CD14-positive monocyte (primary cell): ENCODE measurements at places on chromosomes 16 and 17.

- no peak for DNase-seq
Observed at GRCh38 chr17:1583556-1583955, 21.0 kb upstream of the PITPNA start.

DNA sequence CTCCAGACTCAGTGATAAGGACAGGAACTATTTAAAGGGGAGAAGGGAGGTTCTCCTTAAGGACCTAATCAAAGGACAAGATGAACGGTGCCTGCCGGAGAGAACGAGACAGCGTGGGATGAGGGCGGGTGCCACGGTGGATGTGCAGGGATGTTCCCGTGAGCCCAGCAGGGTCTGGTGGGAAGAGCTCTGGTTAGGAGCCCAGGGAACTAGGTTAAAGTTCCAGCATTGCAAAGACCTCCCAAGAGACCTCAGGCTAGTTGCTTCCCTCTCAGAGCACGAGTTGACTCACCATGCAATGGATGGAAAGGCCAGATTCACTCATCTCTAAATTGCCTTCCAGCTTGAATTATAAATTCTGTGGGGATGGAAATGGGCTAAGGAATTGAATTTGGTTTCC is 14.7 kb downstream of the CCR7 start:
- no peak for DNase-seq

GRCh38 chr16:83737729-83738354 is 69.9 kb upstream of the HSBP1 start:
- no peak for DNase-seq

GRCh38 chr17:28030386-28030785 is 12.1 kb upstream of the NLK start:
- DNase-seq, result no peak

- no peak for DNase-seq
Observed at GRCh38 chr17:63790057-63790456, 16.1 kb downstream of the DDX42 start.

- no peak for DNase-seq
Observed at GRCh38 chr17:38454532-38454931, 26.3 kb downstream of the ARHGAP23 start.

GRCh38 chr17:27572665-27573064 is 58.3 kb upstream of the LGALS9 start:
- no peak for DNase-seq

- DNase-seq, result no peak
Observed at GRCh38 chr16:86052115-86052670, 153.2 kb downstream of the IRF8 start.

GRCh38 chr16:89170346-89171215 is 967 bp upstream of the CDH15 start:
- no peak for DNase-seq

GRCh38 chr17:75048249-75048878 is 1.3 kb downstream of the KCTD2 start:
- peak; percentile 10 for DNase-seq

GRCh38 chr17:14307560-14308024 is 6.7 kb downstream of the HS3ST3B1 start:
- DNase-seq, result no peak

DNA sequence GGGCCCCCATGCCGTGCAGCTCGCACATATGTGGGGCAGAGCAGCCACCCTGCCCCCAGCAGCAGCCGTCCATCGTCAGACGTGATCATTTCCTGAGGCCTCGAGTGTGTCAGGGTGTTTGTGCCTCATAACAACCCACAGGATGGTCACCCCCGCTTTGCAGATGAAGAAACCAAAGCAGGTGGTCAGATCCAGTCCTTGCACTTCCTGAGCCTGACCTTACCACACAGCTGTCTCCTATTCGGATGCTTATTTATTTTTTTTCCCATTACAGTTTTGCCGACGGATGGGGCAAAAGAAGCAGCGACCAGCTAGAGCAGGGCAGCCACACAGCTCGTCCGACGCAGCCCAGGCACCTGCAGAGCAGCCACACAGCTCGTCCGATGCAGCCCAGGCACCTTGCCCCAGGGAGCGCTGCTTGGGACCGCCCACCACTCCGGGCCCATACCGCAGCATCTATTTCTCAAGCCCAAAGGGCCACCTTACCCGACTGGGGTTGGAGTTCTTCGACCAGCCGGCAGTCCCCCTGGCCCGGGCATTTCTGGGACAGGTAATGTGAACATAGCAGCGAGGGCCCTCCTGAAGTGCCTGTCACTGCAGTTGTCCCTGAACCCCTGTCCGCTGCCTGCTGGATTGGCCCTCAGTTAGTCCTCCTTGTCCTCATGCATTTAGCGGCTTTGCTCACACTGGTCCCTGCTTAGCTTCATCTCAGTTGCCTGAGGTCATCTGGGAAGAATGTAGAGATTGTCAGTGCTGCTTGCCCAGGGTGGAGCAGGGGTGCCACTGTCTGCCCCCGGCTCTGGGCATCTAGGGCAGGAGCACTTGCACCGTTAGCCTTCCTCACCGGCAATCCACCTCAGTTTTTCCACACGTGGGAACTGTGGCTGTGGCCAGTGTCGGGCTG is 1.4 kb downstream of the MPG start:
- DNase-seq, result no peak

DNA sequence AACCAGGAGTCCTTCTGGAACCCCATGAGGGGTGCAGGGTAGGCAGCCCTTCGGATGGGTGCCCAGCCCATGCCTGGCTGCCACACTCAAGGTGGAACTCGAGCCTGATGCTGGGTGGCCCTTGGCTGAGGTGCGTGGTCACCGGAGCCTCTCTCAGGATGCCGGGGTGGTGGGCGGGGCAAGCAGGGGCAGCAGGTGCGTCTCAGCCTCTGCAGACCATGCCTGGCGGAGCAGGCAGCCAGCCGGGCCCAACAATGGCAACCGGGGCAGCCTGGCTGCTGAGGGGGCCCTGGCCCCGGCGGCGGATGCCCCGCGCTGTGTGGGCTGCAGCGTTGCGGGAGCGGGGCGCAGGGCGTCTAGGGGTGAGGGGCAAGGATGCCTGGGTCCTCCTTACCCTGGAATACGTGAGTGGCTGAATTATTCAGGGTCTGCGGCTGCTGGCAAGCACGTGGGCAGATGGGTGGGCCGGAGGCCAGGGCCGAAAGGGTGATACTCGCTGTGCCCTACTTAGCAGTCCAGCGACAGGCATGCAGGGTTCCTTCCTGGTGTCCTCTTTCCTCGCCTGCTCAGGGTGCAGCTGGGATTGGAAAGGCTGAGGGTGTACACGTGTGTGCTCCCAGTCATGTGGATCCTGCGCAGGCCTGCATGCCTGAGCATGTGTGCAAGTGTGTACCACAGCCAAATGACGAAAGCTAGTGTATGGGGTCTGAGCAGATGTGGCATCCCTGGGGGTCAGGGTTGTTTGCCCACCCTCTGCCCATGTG is 14.6 kb downstream of the MYO15A start:
- DNase-seq, result no peak

- DNase-seq, result peak; percentile 76
Observed at GRCh38 chr16:27374804-27375425, 27.1 kb upstream of the IL21R start.

GRCh38 chr16:83956336-83957289 is 3.6 kb downstream of the OSGIN1 start:
- DNase-seq, result peak; percentile 72

DNA sequence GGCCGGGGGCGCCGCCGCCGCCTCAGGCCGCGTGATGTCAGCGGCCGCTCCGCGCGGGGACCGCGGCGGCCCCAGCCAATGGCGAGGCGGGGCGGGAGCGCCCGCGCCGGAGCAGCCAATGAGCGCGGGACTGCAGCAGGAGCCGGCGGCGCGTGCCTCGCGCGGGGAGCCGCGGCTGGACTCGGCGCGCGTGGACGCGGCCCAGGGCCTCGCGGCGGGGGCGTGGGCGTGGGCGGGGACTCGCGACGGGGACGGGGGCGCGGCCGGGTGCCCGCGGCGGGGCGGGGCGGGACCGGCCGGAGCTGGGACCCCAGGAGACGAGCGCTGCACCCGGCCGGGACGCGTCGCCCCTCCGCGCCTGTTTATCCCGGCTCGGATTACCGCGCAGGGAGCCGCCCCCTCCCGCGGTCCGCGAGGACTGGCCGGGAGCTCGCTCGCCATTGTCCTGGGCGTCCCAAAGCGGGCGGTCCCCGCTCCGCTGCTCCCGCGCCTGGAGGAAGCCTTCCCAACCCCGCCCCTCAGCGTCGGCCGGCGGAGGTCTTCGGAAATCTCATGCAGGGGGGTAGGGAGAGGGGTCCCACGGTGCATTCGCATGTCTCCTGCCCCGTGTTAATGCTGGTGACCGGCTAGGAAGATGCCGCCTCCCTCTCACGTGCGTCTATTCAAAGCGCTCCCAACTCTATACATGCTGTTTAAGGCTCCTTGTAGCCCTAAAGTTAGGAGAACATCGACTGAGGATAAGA is at the start of gene RNF157:
RNF157 (minus strand) TSS at position 33 of the 743 bp plus-strand sequence. CDS start 253 bp downstream, outside the sequence.
- DNase-seq, result peak; percentile 55

- DNase-seq, result no peak
Observed at GRCh38 chr17:82246365-82247181, 17.7 kb downstream of the SLC16A3 start.

GRCh38 chr16:52540910-52541309 is 6.0 kb downstream of the TOX3 start:
- DNase-seq, result no peak
